Activated T-helper 1 cell treated with anti-CD3 and anti-CD28 coated beads, Interleukin-12 subunit alpha, Interleukin-12 subunit beta, Interleukin-2, Interleukin-4 antibody, amounts not matched to agents 30 ng/mL and 10 ng/mL and 1 ng/mL, durations not matched to agents 14 hours and 24 hours and 36 hours (primary cell): ENCODE measurements at places on chromosomes 13 and 19. TPM values are rescaled to one million over a fixed set of nuclear protein-coding genes. Genes with fewer than 3 reads are reported as not detected.

Gene ZNF780B
- total RNA-seq, result 25.8 and 29.0 TPM in 2 replicates

Gene ADGRE1
- total RNA-seq, result 4.6 and 5.5 TPM in 2 replicates

- H3K36me3 ChIP-seq, result no peaks in the 10 kb centered on the region
- no peak overlapping the region for H3K27ac ChIP-seq
These were observed 320.1 kb upstream of the SLC10A2 start for GRCh38 chr13:103386341-103386740.

DNA sequence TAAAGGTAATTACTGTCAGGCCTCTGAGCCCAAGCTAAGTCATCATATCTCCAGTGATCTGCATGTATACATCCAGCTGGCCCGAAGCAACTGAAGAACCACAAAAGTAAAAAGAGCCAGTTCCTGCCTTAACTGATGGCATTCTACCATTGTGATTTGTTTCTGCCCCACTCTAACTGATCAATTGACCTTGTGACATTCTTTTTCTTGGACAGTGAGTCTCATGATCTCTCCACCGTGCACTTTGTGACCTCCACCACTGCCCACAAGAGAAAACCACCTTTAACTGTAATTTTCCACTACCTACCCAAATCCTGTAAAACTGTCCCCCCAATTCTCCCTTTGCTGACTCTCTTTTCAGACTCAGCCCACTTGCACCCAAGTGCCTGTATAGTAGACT is 17.2 kb upstream of the CXCL17 start:
- H3K4me3 ChIP-seq, result no peak overlapping the region
- no peak overlapping the region for H3K27ac ChIP-seq
- peaks cover 6% of the 10 kb centered on the region for H3K27me3 ChIP-seq
